Nephron progenitor cell (in vitro differentiated cells): ENCODE measurements at places on chromosomes 1 and 21.

GRCh38 chr1:73820843-73821242 is 377.1 kb downstream of the LRRIQ3 start:
- no peak for DNase-seq

DNA sequence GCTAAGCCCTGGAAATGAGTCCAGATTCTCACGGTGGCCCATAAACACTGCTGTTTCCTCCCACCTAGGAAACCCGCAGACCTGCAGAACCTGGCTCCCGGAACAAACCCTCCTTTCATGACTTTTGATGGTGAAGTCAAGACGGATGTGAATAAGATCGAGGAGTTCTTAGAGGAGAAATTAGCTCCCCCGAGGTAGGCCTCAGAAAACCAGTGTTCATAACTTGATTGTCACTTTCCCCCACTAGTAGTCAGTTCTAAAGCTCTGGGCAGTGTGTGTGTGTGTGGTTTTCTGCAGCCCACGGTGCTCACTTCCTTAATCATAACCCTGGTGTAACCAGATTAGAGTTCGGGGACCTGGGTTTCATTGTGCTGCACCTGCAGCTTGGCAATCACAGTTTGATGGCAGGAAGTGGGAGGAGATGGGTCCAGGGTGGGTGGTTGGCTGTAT is 39.1 kb downstream of the CLIC6 start:
- no peak for DNase-seq

- no peak for DNase-seq
Observed at GRCh38 chr1:237199026-237199425, 157.0 kb downstream of the RYR2 start.

- DNase-seq = no peak
Observed at GRCh38 chr1:26814893-26815292, 11.6 kb upstream of the ZDHHC18 start.

- DNase-seq = no peak
Observed at GRCh38 chr1:198165927-198166647, 9.3 kb downstream of the NEK7 start.

DNA sequence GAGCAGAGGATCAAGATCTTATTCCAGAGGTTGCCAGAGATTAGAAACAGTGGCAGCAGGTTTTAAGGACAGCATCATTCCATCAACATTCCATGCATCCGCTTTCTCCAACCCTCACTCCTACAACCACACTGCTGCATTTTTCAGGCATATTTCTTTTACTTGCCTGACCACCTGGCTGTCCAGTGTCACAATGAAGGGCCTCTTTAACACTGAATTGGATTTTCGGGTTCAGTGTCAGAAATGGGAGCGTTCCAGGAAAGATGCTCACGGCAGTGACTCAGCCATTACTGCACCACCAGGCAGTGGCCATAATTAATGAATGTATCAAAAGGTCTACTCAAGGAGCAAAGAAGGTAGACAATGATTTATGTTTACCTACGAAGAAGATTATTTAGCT is 200.4 kb upstream of the ESRRG start:
- no peak for DNase-seq

DNA sequence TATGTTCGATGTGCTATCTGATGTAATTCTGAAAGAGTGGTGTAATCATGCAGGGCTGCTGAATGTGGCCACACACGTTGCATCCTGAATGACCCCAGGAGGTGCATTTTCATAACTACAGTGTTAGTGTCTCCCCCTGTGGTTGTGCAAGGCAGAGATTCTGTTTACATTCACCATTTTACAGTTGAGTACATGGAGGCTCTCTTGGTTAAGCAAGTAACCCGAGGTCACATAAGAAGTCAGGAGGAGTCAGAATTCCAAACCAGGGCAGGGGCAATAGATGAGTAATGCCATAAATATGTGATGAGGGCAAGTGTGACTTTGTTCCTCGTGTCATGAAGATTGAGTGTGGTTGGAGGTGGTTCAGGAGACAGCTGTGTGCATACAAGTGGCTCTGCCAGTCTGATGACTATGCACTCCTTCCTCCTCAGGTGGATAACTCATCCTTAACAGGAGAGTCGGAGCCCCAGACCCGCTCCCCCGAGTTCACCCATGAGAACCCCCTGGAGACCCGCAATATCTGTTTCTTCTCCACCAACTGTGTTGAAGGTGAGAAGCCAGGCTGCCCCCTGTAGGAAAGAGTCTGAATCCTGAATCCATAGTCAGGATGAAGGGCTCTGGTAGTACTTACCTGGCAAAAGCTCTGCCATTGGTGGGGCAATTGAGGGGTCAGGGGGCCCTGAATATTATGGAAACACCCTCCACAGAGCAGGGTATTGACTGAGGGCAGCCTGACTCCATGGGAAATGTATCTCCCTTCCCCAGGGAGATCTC is 9.3 kb downstream of the ATP1A2 start:
- no peak for DNase-seq

DNA sequence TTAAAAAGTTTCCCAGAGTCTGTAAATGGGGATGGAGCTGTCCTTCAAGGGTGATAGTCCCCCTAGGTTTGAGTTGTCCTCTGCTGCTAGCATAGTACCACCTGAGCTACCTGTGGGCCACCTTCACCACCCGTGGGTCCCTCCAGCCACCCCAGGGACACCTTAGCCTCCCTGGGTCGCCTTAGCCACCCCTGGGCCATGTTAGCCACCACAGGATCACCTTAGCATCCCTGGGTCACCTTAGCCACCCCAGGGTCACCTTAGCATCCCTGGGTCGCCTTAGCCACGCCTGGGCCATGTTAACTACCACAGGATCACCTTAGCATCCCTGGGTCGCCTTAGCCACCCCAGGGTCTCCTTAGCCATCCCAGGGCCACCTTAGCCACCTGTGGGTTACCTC is 67.1 kb downstream of the ADARB1 start:
- DNase-seq = no peak
